ENCODE measurements at places on chromosomes 11 and 22.

GRCh38 chr22:34370711-34371110 lies 450.4 kb upstream of the LARGE1 start:
- no peak for DNase-seq

DNA sequence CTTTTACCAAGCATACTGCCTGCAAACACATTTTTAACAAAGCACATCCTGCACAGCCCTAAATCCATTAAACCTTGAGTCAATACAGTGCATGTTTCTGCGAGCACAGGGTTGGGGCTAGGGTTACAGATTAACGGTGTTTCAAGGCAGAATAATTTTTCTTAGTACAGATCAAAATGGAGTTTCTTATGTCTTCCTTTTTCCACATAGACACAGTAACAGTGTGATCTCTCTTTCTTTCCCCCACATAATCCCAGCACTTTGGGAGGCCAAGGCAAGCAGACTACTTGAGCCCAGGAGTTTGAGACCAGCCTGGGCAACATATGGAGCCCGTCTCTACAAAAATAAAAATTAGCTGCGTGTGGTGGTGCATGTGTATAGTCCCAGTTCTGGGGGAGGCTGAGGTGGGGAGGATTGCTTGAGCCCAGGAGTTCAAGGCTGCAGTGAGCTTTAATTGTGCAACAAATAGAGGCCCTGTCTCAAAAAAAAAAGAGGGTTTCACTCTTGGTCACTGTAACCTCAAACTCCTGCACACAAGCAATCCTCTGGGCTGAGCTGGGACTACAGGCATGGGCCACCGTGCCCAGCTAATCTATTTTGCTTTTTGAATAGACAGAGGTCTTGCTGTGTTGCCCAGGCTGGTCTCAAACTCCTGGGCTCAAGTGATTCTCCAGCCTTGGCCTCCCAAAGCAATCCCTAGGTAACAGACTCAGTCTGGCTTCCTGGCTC lies 19.7 kb upstream of the SLC3A2 start:
- DNase-seq = no peak

DNA sequence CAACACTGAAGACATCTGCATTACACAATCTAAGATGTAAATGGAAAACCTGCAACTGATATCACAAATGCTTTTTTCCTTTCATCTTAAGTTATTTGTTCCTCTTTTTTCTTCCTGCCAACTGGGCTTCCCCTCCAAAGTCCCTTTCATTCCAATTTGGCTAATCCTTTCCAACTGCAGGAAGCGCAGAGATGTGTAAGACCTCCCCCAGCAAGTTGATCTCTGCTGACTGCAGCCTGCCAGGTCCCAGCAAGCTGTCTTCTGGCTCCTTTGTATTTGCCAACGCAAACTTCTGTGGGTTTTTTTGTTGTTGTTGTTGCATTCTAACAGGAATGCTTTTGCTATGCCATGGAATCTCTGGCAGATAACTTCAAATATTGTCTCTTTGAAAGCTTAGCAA lies 38.5 kb upstream of the LRRC4C start:
- no peak for DNase-seq

- peak; percentile 84 for DNase-seq
These were observed 206.5 kb upstream of the CTSC start for GRCh38 chr11:88543902-88544655.

- DNase-seq = no peak
These were observed 35.3 kb upstream of the POU2AF1 start for GRCh38 chr11:111414267-111414931.

DNA sequence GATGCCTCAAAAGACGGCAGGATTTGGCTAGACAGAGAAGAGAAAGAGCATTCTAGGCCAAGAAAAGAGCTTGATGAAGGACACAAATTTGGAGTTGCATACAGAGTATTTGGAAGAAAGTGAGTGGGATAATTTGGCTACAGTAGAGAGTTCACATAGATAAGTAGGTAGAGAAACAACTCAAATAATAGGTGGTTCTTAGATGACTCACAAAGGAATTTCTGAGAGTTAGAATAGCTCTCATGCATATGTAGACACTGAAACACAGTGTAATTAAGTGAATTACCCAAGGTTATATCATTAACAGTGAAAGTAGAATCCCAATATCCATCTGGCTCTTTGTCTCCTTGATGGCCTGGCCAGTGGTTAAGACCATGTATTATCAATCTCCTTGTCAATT lies 228.6 kb upstream of the DDI1 start:
- DNase-seq = no peak

GRCh38 chr11:69718147-69718546 lies 14.3 kb upstream of the FGF19 start:
- DNase-seq = peak; percentile 17

DNA sequence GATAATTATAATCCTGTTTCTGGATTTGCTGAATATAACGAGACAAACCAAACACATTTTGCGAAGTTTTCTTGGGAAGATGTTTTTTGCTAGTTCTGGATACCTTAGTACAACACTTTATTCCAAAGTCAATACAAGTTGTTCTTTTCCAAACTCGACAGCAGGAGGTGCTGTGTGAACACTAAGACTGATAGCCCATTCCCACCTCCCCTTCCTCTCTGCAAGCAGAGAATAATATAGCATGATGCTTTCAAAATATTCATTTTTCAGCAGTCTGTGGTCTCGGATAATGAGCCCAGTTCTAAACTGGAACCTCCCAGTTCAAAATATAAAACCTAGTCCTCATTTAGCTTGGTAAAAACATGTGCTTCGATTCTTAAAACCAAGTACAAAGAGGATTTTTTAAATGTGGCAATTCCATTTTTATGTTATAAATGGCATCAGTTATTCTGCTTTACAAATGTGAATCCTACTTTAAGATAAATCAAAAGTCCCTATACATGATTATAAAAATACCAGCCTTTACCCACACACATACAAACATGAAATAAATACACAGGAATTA lies 129.1 kb downstream of the DCDC1 start:
- peak; percentile 64 for DNase-seq

DNA sequence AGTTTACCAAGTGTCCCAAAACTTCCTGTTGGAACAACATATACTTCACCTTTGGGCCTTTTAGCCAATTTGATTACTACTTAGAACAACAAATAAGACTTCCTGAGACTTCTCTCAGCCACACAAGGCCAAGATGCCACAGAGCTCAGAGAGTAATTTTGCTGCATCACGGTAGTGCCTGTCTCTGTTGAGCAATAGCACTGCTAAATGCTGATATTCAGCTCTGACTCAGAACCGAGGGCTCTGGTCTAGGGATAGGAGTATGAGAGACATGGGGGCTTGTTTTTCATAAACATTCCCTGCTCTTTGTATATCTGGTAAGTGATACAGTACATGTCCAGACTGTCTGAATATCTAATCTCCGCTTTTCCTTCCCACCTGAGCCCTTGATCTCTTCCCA lies 260.4 kb upstream of the ARHGAP20 start:
- DNase-seq = no peak

DNA sequence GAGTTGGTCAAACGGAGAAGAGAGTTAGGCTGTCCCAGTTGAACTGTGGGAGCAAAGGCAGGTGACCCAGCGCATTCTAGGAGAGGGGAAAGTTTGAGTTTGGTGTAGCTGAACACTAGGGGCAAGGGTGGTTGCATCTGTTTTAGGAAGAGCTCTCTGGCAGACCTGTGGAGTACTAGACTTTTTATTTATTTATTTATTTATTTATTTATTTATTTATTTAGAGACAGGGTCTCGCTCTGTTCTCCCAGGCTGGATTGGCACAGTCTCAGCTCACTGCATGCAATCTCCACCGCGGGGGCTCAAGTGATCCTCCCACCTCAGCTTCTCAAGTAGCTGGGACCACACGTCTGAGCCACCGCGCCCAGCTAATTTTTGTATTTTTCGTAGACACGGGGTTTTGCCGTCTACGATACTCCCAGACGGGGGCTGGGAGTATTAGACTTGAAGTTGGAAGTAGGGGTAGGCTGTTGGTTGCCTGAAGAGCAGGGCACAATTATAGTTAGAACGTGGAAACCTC lies 950 bp upstream of the ACER3 start:
- DNase-seq = no peak

GRCh38 chr11:79220171-79220570 lies 220.7 kb downstream of the TENM4 start:
- DNase-seq = no peak

GRCh38 chr11:113332023-113332422 lies 17.6 kb downstream of the TTC12 start:
- DNase-seq = no peak

- no peak for DNase-seq
These were observed 78.5 kb downstream of the CYP2R1 start for GRCh38 chr11:14813516-14813915.

GRCh38 chr11:18329196-18329870 lies 7.0 kb downstream of the GTF2H1 start:
- no peak for DNase-seq

GRCh38 chr11:122799406-122800105 lies 38.7 kb upstream of the CRTAM start:
- DNase-seq = no peak

GRCh38 chr11:119488256-119488995 lies 65.5 kb upstream of the THY1 start:
- no peak for DNase-seq
